MV-4-11 (cell line): ENCODE measurements at places on chromosomes 5 and 9.

DNA sequence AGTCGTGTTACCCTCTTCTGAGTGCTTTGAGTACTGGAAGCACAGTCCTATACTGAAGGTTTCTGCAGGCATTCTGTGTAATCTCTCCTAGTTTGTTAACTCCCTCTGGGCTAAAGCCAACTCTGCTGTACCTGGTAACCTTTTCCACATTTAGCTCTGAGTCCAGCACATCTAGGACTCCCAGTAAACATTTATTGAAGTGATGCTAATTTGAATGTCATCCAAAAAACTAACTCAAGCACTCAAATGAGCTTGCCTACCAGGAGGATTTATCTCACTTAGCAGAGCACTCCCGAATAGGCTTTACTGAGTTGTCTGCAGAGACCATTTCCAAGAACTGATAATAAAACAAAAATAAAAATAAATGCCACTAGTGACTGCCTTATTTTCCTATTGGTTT is 79.5 kb upstream of the NFIB start:
- DNase-seq: no peak

GRCh38 chr5:79318935-79319614 is 83.1 kb downstream of the JMY start:
- DNase-seq: peak; percentile 46

DNA sequence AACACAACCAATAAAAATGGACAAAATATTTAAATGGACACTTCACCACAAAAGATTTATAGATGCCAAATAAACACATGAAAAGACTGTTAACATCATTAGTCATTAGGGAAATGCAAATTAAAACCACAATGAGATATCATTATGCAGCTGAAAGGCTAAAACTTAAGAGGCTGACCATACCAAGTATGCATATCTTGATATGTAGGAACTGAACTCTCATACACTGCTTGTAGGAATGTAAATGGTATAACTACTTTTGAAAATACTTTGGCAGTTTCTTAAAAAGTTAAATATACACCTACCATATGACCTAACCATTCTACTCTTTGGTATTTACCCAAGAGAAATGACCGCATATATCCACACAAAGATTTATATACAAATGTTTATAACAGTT is 13.6 kb upstream of the ADAMTS12 start:
- no peak for DNase-seq

GRCh38 chr5:172118891-172119290 is 69.1 kb downstream of the STK10 start:
- DNase-seq: no peak

DNA sequence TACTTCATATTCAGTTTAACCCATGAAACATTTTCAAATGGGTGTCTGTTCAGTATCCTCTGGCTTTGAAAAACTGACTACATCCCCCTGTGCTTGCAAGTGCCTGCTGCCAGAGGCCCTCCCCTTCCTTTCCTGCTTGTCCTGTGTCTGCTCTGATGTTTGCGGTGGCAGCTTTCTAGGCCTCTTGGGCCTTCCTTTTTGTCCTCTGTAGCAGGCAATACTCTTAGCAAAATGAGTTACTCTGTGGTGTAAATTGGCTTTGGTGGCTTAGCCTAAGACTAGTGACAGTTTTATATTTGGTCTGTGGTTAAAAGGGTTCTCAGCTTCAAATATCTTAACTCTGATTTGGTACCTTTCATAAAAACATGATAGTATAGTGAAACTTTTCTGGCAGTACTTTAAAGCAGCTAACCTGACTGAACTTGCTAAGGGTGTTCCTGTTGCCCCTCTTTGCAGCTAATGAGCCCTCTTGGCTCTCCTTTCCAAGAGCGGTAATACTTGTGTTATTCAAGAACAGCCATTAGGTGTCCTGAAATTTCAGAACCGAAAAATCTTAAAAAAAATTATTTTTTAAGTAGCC is 76.6 kb downstream of the GOLM1 start:
- DNase-seq: no peak

DNA sequence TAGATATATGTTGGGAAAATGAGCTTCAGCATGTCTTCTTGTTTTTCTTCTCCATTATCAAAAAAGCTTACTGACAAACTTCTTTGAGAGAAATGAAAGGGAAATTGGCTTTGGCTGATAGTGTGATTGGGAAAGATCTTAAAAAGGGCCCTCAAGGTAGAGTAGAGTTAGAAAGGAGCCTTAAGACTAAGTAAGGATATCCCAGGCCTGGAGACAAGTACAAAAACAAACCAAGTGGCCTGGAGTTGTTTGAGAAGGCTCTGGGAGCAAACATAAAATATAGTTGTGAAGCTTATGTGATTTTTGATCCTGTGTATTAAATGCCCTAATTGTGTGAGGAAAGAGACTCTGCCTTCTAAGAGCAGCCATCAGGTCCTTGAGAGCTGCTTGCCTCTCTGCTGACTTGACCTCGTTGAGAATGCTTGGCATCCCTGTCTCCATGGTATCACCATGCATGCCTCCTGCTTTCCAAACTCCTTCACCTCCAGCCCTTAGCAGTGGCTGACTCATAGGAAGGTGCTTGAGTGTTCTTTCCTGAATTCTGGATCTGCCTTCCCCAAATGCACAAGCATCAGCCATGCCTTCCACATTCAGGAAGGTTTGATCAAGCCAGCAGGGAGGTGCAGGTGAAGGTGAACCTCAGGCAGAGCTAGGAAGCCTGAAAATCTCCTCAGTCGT is 78.9 kb downstream of the SMARCA2 start:
- no peak for DNase-seq

DNA sequence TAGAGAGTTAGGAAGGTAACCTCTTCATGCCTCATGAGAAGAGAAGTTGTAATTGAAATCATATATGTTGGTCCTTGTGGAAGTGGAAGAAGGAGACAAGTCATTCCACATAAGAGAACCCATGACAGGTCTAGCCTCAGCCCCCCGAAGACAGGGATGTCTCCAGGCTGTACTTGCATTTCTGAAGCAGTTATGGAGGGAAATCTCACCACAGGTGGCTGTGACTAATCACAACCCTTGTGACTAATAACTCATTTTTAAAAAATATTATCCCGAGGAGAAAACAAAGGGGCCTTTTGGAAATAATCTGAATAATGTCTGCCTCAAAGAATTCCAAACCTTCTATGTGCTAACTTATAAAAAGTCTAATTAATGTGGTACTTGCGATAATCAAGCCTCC is 262.1 kb upstream of the RPS23 start:
- DNase-seq: no peak

DNA sequence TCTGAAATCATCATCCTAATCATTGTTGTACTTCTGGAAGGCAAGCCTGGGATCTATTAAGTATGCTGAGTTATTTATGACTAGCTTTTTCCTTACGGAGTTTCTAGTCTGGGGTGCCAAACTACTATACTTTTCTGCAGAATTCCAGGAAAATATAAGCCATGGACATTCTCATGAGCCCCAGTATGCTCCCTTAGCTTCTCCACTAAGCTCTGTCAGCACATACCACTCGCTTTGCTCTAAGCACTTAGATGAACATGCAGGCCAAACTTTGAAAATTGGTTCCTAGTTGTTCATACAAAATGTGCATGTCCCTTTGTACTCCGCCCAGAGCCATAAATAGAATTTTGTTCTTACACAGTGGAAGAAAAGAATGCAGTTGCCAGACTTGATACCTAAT is 284.6 kb downstream of the ARRDC3 start:
- DNase-seq: no peak

GRCh38 chr5:52710310-52710971 is 77.3 kb upstream of the ITGA1 start:
- no peak for DNase-seq

GRCh38 chr9:37302277-37302676 is 120.2 kb upstream of the GRHPR start:
- DNase-seq: peak; percentile 59

DNA sequence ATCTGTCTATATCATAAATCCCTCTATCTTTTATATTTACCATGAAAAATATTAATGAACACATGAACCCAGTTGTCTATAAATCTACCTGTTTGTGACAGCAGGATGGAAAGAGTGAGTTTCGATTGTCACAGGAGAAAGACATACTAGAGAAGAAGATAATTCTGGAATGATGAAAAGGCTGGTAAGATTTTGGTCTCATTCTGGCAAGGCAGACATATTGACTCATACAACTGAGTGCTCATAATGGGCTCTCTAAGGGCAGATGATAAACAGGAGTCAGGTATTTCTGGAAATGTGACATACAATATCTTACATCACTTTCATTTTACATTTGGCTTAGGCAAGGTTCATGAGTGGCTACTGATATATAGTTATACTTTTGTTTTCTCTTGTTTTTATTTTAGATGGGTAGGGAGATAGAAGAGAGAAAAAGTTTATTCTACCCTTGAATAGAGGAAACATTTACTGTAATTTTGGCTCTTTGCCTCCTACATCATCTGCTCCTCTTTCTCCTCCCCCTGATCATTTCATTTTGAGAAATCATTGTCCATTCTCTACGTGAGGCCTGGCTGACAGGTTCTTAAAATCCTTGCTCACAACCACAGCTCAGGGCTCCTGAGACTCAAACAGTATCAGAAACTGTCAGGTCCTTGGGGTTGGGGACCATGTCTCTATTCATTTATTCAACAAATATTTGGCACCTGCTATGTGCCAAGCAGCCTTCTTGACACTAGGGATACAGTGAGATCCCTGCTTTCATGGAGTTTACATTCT is 14.4 kb downstream of the ELOVL7 start:
- DNase-seq: no peak

DNA sequence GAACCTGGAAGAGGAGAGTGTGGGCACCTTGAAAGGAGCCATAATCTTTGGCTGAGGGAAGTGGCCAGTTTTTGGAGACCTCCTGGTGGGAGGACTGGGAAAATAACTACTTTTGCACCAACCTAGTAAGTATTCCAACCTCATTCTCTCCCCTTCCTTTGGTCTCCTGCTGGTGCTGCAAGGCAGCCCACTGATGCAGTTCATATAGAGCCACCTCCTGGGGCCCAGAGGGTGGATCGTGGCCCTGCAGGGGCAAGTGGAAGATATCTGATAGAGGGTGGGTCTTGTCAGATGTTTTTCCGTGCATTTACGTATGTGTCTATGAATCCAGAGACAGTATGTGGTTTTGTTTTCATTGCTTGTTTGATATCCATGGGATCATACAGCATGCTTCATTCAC is 172.8 kb upstream of the PITX1 start:
- DNase-seq: no peak

DNA sequence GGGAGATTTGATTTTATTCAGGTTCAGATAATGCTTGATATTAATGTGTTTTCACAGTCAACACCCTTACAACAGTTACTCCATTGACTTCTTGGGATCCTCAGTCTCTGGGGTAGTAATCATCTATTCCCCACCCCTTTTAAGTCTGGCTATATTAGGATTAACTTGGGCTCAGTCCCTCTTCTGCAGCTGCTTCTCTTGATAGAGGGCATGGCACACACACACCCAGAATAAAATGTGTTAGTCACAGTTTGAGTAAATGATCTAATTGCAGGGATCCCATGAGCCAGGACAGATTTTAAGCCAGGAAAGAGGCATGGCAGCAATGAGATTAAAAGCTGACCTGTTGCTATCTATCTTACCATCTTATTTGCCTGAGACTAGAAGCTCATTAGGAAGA is 53.7 kb upstream of the VLDLR start:
- no peak for DNase-seq

DNA sequence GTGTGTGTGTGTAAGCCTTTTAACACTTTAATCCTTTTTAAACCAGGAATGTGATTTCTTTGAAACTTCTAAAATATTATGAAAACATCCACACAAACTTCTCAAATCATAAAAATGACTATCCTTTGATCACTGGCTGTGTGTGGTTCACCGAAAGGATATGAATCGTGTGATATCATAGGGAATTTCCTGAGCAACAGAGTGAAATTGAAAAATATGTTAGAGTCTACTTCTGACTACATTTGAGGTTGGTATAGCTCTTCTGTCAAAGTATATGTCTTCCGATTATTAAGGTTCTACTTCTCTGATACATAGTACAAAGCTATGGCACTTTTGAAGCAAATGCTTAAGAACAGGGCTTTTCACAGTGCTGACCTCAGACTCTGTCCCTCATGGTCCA is 40.3 kb downstream of the RGMB start:
- no peak for DNase-seq

DNA sequence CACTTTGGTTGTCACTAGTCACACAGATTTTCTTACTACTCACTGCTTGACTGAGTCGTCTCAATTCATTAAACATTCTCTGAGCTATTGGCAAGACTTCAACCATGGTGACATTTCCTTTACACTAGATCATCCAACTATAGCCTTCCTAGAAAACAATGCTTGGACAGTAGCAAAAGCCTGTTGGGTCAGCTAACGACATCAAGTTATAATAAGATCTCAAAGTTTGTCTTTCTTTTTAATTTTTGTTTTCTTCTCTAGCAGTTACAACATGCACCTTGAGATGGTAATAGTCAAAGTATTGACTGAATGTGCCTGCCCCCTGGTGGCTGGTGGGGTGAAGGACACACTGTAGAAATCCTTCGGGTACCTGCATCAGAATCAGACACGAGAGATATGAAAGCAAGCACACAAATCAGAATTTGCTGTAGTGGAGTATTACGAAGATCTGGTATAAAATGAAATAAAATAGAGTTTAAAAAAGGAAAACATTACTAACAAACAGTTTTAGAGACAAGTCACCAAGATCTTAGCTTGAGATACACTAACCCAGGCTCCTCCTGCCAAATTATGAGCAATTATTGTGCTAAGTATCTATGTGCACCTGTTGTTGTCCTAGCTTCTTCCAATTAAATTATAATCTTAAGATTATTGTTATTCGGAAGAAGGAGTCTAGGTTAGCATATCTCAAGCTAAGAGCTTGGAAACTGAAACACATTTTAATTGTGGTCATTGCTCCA is 81.2 kb downstream of the ARL15 start:
- peak; percentile 33 for DNase-seq

DNA sequence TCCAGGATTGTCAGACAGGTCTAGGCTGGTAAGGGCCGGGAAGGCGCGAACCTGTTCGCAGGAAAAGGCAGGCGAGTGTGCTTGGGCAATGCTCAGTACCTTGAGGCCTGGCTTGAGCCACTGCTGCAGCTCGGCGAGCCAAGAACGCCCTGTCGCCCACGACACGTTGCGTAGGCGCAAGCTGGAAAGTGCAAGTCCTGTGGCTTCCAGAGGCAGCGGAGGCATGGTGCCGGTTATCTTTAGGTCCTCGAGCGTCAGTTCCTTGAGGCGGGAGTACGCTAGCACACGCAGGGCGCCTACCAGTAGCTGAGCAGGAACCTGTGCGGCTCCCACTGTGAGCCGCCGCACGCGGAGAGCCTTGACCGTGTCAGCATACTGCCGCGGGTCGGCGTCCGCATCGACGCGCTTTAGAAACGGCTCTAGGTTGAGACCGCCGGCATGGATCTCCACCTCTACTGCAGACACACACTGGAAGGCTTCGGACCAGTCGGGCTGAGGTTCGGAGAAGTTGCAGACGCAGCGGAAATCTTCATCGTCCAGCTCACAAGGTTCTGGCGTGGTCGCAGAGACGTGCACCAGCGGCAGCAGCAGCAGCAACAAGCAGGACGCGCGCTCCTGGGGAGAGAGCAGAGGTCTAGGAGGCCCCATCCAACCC is 482 bp downstream of the CD14 start:
- peak; percentile 47 for DNase-seq

GRCh38 chr9:36504156-36504555 is 68.5 kb upstream of the MELK start:
- DNase-seq: no peak

GRCh38 chr9:21473236-21473635 is 8.9 kb downstream of the IFNE start:
- no peak for DNase-seq
